HT-29 (cell line): ENCODE measurements at places on chromosomes 1 and 21. TPM values are rescaled to one million over a fixed set of nuclear protein-coding genes. Genes with fewer than 3 reads are reported as not detected.

DNA sequence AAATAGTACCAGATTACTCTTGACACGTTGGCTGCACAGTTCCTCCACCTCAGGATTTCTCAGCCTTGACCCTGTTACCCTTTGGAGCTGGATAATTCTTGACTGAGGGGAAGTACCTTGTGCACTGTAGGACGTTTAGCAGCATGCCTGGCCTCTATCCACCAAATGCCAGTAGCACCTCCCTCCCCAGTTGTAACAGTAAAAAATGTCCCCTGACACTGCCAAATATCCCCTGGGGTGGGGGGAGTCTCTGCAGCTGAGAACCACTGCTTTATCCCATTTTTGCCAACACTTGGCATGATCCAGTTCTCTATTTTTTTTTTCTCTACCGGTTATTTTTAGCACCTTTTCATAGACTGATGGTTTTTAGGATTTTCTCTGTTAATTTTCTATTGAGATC lies 34.0 kb downstream of the C1orf198 start:
- DNase-seq, result no peak

DNA sequence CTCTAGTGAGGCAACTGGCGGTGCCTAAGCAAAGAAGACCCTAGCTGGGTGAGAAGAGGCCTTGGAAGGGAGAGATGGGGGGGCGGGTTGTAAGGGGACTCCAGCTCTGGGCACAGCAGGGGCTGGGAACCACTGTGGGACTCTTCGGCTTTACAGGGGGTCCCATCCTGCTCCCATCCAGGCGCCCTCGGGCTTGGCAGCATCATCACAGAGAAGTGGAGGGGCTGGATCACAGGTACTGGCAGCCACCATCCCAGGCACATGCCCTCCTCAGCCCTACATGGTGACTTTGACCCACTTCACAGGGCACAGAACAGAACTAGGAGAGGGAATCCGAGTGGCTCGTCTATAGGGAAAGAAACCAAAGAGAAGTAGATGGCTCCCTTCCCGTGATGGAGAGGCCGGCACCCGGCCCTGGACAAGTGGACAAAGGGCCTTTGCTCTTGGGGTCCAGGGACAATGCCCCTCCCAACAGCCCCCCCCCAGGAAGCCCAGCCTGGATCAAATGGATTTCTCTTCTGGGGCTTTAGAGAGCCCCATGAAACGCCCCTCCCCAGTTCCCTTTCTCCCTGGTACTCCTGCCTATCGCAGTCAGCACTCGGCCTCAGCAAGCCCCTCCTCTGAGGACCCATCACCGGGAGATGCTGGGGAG lies 54.0 kb upstream of the ECE1 start:
- DNase-seq, result no peak

GRCh38 chr1:23167353-23168078 lies 1.1 kb downstream of the LUZP1 start:
- peak; percentile 53 for DNase-seq

DNA sequence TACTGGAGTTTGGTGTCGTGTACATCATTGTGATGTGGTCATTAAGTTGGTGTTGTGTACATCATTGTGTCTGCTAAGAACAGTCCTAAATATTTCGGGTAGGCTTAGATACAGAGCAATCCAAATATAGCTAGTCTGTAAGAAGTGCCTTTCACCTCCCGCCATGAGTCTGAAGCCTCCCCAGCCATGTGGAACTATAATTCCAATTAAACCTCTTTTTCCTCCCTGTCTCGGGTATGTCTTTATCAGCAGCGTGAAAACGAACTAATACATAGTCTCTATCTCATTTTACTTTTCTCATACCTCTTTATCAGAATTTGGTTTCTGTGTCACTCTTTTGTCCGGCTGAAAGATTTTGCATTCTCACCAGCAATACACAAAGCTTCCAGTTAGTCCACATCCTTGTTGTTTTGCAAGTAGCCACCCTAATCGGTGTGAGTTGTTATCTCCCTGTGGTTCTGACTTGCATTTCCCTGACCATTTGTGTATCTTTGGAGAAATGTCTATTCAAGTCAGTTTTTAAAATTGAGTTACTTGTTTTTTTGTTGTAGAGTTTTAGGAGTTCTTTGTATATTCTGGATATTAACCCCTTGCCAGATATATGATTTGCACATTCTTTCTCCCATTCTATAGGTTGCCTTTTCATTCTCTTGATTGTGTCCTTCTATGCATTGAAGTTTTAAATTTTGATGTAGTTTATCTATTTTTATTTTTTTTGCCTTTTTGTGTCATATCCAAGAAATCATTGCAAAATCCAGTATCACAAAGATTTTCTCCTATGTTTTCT lies 56.5 kb downstream of the FNBP1L start:
- no peak for DNase-seq

DNA sequence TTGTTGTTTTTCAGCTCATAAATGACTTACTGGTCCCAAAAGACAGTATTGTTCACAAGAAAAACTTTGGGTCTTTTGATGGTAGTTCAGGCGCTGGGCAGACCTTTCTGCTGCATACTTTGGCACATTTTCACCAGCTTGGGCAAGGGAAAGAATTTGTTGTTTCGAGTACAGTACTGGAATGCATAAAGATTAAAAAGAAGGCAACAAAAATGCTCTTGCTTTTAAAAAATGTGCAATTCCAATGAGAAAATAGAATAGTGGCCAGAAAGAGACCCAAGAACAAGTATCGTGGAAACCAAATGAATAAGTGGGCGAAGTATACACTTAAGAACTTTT lies 56.0 kb downstream of the CLIC6 start:
- DNase-seq, result no peak

- no peak for DNase-seq
Measured at GRCh38 chr1:221912230-221912629, 170.3 kb upstream of the DUSP10 start.

DNA sequence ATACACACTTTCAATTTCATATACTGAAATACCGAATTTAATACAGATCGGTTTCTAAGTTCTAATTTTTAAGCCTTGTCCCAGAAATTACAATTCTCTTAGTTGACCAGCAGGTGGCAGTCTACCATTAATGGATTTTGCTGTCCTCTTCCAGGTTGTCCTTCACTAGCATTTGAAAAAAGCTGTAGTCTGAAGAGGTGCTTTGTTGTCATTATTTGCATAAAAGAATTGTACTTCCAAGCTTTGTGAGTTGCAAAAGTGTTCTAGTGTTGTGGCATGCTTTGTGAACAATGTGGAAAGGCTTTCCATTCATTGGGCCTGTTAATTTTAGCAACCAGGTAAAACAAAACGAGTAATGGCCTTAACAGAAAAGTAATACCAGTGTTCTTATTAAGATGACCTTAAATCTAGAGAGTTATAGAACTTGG lies 193.6 kb downstream of the RPS6KC1 start:
- peak; percentile 77 for DNase-seq

CLCA4 gene
- total RNA-seq, result 0.23 and 0.36 TPM in 2 replicates

- no peak for DNase-seq
Measured at GRCh38 chr1:220706480-220706879, 16.3 kb downstream of the C1orf115 start.

- DNase-seq, result no peak
Measured at GRCh38 chr1:160179336-160179735, 11.0 kb upstream of the CASQ1 start.

DNA sequence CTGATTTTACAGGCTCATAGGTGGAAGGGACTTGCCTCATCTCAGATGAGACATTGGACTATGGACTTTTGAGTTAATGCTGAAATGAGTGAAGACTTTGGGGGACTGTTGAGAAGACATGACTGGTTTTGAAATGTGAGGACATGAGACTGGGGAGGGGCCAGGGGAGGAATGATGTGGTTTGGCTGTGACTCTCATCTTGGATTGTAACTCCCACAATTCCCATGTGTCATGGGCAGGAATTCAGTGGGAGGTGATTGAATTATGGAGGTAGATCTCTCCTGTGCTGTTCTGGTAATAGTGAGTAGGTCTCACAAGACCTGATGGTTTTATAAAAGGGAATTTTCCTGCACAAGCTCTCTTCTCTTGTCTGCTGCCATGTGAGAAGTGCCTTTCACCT lies 20.8 kb downstream of the SCYL3 start:
- DNase-seq, result no peak

ZNF326 gene
- 4.4 and 6.8 TPM in 2 replicates for total RNA-seq

GRCh38 chr1:217211486-217211885 lies 419.4 kb downstream of the GPATCH2 start:
- DNase-seq, result no peak

- no peak for DNase-seq
Measured at GRCh38 chr1:178155481-178156255, 61.8 kb downstream of the RASAL2 start.

- DNase-seq, result no peak
Measured at GRCh38 chr1:110581682-110582145, 24.4 kb downstream of the KCNA2 start.

DNA sequence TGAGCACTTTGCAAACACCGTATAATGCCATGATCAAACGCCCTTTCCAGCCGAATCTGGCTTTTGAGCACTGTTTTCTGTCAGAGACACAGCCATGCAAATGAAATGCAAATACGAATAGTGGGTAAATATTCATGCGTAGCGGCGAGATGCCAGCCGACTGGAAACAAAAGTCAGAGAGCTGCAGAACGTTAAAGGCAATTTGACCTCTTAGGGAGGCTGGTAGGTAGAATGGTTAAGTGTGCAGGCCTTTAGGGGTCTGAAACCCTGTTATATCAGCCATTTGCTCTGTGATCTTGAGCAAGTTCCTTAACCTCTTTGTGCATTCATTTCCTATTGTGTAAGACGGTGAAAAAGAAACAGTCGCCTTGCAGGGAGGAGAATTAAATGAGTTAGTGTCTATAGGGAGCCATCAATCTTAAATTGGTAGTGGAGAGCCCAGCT lies 6.5 kb upstream of the SDHB start:
- no peak for DNase-seq

DNA sequence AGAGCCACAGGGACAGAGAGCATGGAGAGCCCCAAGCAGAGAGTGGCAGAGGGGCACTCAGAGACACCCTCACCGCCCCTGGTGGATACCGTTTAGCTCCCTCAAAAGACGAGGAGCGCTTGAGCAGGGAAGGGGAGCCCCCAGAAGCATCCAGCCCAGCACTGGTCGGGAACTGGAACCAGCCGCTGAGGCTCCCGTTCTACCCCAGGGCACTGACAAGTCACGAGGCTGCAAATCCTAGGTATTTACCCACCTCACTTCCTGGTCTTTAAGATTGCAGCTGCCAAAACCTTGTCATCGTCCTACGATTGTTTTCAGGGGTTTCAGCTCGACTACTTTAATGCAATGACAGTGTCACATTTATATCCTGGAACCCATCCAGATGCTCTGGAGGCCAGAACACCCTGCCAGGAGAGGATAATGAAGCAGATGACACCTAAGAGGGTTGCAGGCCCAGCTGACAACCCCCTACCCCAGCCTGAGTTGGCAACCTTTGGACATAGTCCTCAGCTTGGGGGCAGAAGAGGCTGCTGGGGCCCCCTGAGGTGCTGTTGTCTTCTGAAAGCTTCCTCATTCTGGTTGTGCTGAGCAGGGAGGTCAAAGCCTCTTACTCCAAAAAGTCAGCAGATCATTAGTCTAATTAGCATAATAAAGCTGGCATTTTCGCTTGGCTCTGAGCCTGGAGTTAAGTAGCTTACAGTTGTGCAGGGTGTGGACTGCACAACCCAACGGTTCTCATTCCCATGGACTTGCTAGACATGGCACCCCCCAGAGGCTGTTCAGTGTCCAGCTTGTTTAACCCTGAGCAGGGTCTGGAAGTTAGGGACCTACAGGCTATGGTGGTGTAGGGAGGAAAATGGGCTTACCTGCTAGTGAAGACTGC lies 20.6 kb upstream of the BACE2 start:
- DNase-seq, result no peak

DDX20 gene
- 18.5 and 24.1 TPM in 2 replicates for total RNA-seq

C1orf185 gene
- total RNA-seq, result not detected in 2 replicates

DNA sequence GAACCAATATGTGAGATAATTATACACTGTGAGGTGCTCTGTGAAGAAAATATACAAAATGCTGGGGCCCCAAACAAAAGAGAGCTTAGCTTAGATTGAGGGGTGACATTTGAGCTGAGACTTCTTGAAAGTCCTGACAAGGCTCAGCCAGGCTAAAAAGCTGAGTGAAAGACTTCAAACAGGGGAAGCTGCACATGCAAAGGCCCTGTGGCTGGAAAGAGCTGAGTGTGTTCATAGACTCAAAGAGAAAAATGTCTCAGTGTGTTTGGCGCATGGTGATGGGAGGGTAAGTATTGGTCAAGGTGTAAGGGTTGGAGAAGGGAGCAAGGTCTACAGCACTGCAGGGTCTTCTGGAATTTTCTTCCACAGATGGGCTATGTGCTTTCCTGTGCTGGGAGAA lies 127.2 kb upstream of the KLHDC7A start:
- no peak for DNase-seq

GRCh38 chr1:2563205-2563604 lies 7.0 kb downstream of the TNFRSF14 start:
- DNase-seq, result no peak

PERM1 gene
- 0.03 TPM in 1 of 2 replicates, not detected in the other for total RNA-seq

DNA sequence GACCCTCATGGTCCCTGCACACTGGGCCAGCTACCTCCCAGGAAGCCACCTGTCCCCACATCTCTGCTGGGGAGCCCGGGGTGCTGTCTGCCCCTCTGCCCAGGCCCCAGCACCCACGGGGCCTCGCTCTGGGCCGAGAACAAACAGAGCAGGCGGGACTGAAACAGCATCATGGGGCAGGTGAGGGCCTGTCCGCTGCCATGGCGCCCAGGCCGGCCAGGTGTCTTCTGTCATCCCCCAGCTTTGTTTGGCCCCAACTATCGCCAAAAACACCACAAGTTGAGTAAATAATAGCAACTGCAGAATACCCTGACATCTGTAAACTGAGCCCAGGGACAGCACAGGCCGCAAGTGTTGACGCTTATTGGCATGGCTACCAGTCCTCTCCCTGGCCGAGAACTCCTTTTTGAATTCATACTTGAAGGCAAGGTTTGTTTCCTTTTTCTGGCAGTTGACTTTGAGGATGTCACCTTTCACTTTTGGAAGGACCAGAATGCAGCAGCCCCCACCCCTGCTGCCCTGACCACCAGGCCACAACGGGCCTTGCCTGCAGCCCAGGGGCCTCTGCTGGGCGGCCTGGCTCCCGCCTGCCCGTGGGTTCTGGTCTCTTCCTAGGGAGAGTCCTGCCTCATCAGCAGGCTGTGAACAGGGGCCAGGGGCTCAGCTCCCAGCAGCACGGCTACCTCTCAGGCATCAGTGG lies 152.7 kb downstream of the CASZ1 start:
- no peak for DNase-seq

GRCh38 chr21:25934130-25934529 lies 199.4 kb downstream of the GABPA start:
- DNase-seq, result no peak

DNA sequence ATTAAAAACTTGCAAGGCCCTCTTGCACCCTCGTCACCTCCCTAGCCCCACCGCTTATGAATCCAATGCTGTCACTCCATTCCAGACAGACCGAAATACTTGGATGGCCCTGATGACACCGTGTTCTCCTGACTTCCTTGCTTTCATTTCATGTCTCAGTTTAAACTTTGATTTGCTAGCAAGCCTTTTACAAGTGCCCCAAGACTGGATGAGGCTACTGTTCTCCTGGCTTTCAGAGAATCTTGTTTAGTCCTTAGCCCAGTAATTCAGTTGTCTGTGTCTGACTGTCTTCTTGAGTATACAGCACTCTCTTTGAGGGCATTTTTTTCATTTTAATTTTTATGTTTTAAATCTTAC lies 824 bp upstream of the IFI44L start:
- no peak for DNase-seq
